Posterior cingulate gyrus (tissue), 11 donors: ENCODE measurements at places on chromosomes 1 and 21.

DNA sequence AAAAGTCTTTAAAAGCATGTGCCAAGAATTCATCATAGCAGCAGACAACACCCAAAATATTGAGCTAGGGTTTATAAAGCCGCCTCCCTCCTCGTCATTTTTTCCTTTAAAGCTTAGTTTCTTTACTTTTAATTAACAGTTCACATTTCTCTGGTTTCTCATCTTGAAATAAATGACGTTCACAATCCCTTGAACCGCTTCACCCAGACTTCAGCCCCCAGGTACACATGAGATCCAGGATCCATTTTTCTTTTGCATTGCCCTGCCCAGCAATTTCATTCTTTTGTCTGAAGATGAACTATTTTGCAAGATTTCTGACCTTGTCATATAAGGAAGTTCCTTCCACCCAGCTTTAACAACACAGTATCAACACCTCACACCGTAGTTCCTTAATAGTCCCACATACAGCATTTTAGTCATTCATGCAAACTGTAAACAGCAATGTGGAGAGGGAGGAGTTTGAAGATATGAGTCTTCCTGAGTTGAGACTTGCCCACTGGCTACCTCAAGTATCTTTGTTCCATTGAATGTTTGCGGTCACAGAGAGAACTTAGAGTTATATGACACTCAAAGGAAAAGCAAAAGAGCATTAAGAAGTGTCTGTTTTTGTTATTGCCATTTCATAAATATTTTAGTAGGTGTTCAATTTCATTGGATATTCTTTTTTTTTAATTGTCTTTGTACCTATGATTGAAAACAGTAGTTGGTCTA, 35.3 kb upstream of the CACYBP start:
- DNase-seq, result no peak

DNA sequence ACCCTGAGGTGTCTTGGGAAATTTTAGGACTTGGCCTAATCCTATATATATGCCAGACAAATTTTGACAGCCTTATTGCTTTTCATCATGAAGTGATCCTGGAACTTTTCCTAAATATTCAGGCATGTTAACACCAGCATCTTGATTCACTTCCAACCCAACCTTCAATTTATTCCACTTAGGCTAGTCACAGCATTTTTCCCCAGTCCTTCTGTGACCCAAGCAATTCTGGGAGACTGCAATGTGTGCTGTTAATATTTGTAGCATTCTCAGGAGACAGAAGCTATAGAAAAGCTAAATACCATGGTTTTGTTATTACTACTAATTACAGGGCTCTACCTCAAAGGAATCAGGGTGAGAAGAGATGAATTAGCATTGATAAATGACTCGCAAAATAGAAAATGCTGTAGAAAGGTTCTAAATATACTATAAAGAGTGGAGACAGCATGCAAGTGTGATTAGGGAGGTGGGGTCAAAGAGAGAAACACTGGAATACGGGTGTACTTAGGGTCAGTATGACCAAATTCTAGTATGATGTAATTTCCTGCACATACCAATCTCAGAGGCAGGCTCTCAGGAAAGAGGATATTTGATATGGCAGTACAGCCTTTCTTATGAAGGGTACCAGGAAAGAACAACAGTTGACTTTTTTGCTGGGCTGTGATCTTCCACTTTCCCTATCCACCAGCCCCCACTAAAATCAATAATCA, 29.1 kb downstream of the PRRX1 start:
- no peak for DNase-seq

GRCh38 chr21:39707316-39707715, 37.7 kb upstream of the IGSF5 start:
- no peak for DNase-seq

DNA sequence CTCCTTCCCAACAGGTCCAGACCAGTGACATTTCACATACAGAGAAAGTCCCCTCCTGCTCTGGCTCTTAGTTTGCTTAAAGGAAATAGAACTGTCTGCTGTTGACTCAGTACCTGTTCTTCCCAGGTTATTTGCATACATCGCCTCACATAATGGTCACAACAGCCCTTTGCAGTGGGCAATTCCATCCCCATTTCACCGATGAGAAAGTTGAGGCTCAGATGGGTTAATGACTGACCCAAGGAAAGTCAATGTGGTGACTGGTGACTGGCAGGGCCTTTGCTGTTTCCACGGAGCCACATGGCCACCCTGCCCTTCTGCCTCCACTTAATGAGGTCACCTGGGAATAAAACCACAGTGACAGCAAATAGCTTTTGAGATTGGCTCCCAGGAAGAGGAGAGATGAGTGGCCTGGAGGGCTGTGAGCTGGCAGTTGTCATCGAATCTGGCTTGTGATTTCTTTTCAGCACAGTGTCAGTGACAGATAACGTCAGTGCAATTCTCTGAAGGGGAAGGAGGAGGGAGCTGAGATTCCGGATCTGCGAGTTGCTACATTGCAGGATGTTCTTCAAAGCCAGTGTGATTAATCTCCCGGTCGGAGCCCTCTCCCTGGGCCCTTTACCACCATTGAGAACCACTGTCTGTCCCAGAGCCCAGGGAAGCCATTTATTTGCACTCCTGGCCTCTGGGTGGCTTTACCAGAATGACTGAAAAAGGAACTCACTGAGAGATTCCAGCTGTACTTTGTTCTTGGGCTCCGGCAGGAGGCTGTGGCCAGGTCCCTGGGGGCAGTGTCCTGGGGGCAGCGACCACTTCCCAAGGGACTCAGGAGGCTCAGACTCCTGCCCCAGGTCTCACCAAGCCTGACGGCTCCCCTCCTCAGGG, 117.2 kb downstream of the CNIH3 start:
- DNase-seq, result no peak

DNA sequence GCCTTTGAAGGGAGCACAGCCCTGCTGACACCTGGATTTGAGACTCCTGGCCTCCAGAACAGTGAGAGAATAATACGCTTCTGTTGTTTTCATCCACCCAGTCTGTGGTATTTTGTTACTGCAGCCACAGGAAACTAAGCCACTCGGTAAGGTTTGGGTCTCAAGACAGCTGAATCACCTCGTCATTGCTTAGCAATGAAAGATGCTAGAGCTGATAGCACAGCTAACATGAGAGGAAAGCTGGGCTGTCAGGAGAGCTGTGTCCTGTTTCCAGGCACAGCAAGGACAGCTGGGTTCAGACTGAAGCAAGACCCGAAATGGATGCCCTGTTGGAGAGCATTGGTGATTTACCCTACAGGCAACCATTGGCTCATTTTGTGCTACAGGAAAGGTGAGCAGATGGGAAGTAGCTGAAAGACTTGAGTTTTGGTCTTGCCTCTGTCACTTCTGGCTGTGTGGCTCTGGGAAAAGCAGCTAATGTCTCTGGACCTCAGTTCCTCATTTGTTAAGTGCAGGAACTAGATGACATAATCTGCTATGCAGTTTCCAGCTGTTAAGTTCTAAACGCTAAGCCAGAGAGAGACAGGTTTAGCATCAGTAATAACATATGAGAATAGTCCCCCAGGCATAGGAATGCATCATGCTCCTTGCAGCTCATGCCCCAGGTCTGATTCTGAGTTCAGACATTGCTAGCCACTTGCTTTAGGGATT, 58.0 kb downstream of the CLIC6 start:
- DNase-seq, result no peak
